ENCODE measurements at places on chromosomes 7 and 10.

- no peak for DNase-seq
Measured at GRCh38 chr7:149229526-149229925, 9.9 kb upstream of the ZNF212 start.

- DNase-seq, result no peak
Measured at GRCh38 chr10:79102498-79102874, 33.7 kb downstream of the ZMIZ1 start.

- no peak for DNase-seq
Measured at GRCh38 chr10:113743594-113743993, 7.9 kb upstream of the PLEKHS1 start.

- no peak for DNase-seq
Measured at GRCh38 chr7:112286250-112287086, 80.0 kb downstream of the ZNF277 start.

- DNase-seq, result peak; percentile 42
Measured at GRCh38 chr7:35754741-35755140, 46.1 kb upstream of the SEPTIN7 start.

DNA sequence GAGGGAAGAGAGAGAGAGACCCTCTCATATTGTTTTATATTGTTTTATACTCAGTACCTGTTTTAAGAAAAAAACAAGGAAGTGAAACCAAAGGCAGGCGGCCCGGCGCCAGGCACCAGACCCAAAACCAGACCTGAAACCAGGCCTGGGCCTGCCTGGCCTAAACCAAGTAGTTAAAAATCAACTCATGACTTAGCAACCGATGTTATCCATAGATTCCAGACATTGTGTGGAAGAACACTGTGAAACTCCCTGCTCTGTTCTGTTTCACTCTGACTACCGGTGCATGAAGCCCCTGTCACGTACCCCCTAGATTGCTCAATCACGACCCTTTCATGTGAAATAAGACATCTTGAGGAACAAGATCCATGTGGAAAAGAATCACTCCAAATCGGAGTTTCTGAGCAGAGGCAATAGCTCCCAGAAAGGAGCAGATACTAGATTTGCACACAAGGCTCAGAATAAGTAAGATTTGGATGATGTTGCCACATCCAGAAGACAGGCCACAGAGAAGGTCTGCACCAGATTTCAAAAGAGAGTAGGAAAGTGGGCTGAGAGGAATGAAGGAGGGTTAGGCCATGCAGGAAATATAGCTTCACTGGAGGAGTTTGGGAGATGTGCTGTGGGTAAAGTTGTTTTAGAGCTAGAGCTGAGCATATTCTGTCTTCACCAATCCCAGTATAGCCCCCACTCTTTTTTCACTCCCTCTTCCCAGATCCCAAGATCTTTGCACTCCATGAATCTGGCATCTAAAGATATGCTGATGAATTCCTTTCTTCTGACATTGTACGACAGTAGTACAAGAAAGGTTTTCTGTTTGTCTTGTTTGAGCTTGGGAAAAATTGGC lies 8.8 kb upstream of the ZNF248 start:
- DNase-seq, result no peak

GRCh38 chr10:23344241-23344841 lies at the start of gene C10orf67:
C10orf67 (minus strand) TSS chr10:23344797; CDS start chr10:23344774, 23 bp downstream.
- DNase-seq, result peak; percentile 73

- DNase-seq, result no peak
Measured at GRCh38 chr7:22417349-22417748, 60.4 kb upstream of the RAPGEF5 start.

GRCh38 chr10:54234832-54235231 lies 566.2 kb downstream of the PCDH15 start:
- DNase-seq, result no peak

DNA sequence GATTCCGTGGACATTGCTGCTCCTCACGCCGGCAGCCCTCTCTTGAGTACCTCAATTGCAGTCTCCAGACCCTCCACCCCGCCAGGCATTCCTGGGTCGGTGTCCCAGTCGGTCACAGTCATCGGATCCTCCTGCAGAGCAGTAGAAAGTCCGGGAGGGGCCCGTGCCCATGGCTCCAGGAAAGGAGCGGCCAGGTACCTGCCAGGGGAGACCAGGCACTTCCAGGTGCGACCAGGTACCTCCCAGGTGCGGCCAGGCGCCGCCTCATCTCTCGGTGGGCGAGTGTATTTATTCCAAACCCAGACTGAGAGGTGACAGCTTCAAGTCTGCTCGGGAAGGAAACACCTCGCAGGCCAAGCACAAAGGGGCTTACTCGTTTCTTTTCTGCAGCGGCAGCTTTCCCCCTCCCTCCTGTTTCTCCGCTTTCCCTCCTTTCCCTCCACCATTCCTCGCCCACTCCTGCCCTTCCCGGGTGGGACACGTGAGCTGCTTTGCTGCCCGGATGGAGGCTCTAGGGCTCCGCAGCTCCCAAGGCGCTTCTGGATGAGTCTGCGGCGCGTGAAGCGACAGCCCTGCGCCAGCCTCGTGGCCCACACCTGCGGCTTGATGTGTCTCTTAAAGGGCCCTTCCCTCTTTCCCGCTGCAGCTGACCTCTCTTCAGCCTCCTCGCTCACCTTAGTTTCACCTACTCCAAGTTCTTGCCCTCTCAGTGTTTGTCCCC lies 39.4 kb upstream of the AGK start:
- no peak for DNase-seq

GRCh38 chr7:132778761-132779160 lies 202.5 kb upstream of the PLXNA4 start:
- DNase-seq, result no peak

- DNase-seq, result peak; percentile 0
Measured at GRCh38 chr7:43071604-43072003, 40.8 kb upstream of the HECW1 start.

DNA sequence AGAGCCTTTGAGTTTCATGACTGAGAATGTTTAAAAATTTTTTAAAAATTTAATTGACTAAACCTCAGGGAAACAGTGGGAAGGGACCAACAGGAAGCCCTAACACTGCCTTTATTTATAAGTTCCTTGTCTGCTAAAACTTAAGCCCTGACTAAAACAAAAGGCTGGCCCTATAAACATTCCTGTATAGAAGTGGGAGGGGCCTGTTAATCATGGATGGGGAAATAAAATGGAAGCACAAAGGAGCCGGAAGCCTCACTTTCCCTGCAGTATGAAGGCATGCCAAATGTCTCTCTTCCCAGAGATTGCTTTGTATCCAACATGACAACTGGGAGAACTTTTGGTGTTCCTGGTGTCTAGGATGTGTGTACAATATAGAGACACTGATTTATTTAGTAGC lies 66.0 kb downstream of the VPS50 start:
- DNase-seq, result no peak

DNA sequence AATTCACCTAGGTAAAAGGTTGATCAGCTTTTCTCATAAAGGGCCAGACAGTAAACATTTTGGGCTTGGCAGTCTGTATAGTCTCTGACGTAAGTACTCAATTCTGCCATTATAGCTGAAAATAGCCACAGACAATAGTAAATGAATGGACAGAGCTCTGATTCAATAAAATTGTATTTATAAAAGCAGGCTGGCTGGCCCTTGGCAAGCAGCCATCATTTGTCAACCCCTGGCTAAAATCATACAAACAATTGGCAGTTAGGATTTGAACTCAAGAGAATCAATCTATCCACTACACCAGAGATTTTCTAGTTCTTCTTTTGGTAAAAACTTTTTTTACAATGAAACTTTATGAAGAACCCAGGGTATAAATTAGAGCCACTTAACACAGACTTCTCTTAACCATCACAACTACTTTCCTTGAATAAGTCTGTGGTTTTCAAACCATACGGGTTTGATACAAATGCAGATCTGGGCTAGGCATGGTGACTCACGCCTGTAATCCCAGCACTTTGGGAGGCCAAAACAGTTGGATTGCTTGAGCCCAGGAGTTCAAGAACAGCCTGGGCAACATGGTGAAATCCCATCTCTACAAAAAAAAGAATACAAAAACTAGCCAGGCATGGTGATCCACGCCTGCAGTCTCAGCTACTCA lies 124.5 kb downstream of the SLC16A9 start:
- peak; percentile 10 for DNase-seq

DNA sequence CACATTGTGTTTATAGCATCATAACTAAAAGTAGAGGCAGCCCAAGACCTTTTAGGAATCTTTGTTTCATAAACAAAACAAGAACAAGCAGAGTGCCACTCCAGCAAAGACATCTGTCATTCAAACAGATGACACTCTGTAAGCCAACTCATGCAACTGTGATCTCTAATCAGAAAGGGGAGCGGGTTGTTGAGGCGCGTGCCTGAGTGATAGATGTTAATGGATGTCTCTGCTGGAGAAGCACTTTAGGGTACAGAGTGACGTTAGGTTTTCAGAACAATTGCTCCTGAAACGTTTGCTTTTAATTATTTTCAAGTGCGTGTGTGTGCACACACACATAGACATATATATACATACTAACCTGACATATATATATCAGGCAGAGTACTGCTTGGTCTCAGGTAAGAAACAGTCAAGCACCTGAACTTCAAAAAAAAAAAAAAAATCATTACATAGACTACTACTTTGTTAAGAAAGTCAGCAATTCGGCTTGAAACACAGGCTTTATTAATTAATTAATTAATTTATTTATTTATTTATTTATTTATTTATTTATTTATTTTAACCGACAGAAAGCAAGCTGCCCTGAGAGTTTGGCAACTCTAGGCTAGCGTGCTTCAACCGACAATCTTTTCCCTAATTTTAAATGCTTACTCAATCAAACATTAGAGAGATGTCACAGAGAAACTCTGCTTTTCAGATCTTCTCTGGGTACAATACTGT lies 109.1 kb downstream of the POU6F2 start:
- DNase-seq, result no peak

DNA sequence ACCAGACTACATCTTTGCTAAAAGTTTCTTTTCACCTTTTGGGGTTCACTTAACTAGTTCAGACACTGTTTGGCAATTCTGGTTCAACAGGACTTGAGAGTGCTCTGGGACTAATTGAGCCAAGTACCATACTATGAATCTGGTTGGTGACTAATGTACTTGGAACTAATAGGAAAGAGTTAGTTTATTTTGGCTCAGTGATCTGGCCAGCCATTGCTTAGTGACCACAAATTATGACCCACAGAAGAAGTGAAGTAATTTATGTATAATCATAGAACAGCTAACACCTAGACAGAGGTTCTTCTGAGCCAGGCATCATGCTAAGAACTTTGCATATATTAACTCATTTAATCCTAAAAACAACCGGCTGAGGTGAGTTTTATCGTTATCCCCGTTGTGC lies 126.5 kb upstream of the JCAD start:
- DNase-seq, result peak; percentile 90

Data from iris pigment epithelial cell (primary cell).